ENCODE measurements at places on chromosomes 2 and 18. TPM values are rescaled to one million over a fixed set of nuclear protein-coding genes. Genes with fewer than 3 reads are reported as not detected.

GRCh38 chr2:113088213-113088992, 20.6 kb downstream of the IL1F10 start:
- DNase-seq, result no peak

DNA sequence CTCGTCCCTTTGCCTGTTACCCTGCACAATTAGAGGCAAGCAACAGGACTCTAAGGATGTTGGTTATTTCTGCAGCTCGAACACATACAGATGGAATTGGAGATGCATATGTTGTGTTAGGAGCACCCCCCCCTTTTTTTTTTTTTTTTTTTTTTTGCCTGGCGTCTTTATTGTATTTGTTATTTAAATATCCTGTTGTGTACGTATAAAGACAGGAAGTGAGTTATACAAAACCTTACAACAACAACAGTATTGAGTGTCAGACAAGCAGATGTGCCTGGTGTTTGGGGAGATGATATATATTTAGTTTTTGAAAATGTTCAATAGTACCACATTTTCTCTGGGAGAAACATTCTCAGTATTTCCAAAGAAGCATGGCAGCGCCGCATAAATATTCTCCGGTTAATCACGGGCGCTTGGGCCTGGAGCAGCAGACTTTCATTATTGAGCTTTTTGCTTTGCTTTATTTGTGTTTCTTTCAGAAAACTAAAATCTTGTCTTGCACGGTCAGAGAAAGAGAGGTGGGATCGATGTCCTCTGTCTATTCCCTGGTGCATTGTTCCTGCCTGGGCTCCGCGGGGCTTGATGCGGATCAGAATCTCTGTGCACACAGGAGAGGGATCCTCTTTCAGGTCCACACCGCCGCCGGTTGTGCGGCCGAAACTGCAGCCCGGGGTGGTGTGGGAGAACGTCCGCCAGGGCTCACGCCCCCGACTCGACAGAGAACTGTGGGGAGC, 23.2 kb upstream of the ZNF516 start:
- peak; percentile 64 for DNase-seq

DNA sequence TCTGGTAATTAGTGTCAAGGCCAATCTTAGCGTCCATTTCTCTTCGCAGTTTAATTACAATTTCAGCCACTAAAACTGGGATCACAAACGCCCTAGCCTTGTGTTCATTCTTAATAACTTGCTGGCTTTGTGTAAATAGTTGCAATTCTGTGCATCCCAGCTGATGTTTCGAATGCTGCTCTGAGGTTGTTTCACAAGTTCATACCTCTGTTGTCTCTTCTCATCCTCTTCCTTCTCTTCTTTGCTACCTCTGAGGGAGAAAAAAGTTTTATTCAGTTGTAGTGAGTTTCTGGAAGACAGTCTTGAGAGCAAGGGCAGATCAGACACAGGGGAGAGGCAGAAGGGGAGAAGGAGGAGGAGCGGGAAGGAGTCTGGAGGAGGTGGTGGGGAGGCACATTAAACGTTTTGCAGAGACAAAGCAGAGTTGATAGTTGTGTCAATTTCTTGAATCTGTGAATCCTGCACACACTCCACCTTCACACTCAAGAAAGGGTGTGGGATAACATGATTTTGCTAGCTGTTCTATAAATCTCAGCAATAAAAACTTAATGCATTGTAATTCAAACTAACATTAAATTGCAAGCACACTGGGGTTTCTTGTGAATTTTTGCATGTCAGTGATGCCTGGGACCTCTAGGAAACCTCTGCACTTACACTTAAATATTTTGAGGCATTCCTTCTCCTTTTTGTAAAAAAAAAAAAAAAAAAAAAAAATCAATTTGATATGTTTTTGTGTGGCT, 6.8 kb downstream of the MEIS1 start:
- DNase-seq, result no peak

DNA sequence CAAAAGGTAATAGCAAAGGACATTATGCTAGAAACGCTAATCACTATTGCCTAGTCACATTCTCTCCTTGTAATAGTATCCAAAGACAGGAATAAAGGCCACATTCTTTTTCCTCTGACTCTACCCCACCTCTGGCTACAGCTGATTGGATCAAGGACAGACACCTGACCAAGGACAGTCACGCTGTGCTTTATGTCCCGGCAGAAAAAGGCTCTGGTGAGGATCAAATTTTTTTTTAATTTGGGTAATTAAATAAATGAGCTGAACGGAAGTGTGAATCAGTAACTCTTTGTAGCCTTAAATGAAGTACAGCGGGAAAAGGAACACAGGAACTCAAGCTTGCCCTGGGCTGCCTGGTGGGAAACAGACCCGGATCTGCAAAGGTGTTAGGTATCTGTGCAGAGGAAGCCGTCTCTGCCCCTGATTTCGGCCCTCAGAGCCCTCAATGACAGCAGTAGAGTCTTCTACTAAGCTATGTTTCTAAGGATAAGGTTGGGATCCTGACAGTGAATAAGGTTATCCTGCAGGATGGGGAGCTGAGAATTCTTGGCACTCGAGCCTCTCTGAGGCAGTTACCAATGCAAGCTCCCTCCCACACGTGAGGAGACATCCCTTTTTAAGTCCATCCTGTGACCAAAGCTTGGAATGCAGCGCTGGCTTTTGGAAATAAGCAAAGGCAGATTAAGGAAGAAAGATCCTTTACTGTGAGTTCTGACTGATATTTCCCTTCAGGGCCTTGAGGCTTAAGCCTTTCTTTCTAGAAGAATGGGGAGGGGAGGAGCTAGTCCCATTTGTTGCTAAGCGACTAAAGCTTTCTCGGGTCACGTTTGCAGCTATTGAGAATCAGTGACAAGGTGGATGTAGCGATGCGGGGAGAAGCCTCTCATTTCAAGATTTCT, 37.8 kb upstream of the IKZF2 start:
- DNase-seq, result no peak

Gene KLHL41
- polyA plus RNA-seq, result 3,726 TPM

Gene DTNA
- polyA plus RNA-seq, result 94.7 TPM

Gene CNTNAP5
- 0.06 TPM for polyA plus RNA-seq

Gene IMP4
- 42.7 TPM for polyA plus RNA-seq
